LHCN-M2 (cell line): ENCODE measurements at places on chromosomes 2 and 18. TPM values are rescaled to one million over a fixed set of nuclear protein-coding genes. Genes with fewer than 3 reads are reported as not detected.

DNA sequence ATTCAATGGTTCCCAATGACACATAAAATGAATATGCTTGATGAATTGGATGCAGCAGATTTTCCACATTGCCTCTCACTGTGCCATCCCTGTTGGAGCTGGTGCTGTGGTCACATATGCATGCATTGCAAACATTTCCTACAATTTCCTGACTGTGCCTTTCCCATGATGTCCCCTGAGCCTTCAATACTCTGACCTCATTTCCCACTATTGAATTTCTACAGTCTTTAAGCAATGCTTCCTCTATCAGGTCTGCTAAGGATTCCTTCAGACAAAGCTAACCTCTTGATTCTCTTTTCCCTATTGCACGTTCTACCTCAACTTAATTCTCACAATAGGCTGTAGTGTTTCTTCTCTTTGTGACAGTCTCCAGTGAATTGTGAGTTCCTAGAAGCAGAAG, 342.5 kb upstream of the CRIM1 start:
- DNase-seq = no peak

GRCh38 chr2:198494931-198495330, 690.5 kb downstream of the PLCL1 start:
- no peak for DNase-seq

DNA sequence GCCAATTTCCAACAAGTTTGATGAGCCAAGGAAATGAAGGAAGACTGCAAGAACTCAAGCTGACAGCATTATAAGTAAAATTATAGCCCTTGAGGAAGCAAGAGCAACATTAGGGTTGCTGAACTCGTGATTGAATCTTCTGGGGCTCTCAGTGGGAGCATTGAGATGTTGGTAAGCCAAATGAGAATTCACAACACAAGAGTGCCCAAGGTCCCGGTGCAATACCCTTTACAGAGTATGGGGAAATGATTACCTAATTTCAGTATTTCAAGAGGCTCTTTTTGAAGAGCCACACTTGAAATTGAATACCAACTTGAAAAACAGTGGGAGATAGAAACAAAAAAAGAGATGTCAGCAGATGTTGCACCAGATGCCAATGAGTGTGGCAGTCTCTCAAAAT, 554.5 kb downstream of the STK39 start:
- DNase-seq = no peak

Gene AGAP1
- total RNA-seq = 14.8 and 15.2 TPM in 2 replicates

- DNase-seq = no peak
These were observed 37.4 kb upstream of the EPAS1 start for GRCh38 chr2:46259777-46260168.

GRCh38 chr18:66655407-66655806, 51.5 kb upstream of the CDH19 start:
- DNase-seq = no peak
